ENCODE measurements at places on chromosomes 11 and 22. TPM values are rescaled to one million over a fixed set of nuclear protein-coding genes. Genes with fewer than 3 reads are reported as not detected.

Gene ASRGL1
- 1.9 TPM for total RNA-seq

Gene CRYBB1
- not detected for total RNA-seq

Gene MISFA
- total RNA-seq, result 0.43 TPM

Gene RASSF10
- total RNA-seq, result not detected

Gene ALX4
- under 0.01 TPM for total RNA-seq

Gene TENM4
- 0.13 TPM for total RNA-seq

Gene GTSE1
- total RNA-seq, result 8.4 TPM

Gene SHANK2
- 3.2 TPM for total RNA-seq

Gene YPEL1
- 1.9 TPM for total RNA-seq

Gene RIC3
- total RNA-seq, result 1.6 TPM

Gene MIAT
- total RNA-seq, result 0.78 TPM

Gene TTC9C
- 37.4 TPM for total RNA-seq

Gene PACS1
- 29.5 TPM for total RNA-seq

Gene B3GAT1
- not detected for total RNA-seq

Gene CD3D
- total RNA-seq, result not detected

Gene APLNR
- not detected for total RNA-seq

Gene UBQLNL
- total RNA-seq, result 0.65 TPM
